ENCODE measurements at places on chromosomes 1 and 21.
A peak's percentile ranks its signal among the peaks of the same experiment; 100 is the strongest.

GRCh38 chr1:227917081-227917950, 30.4 kb downstream of the WNT9A start:
- peak; percentile 72 for DNase-seq

DNA sequence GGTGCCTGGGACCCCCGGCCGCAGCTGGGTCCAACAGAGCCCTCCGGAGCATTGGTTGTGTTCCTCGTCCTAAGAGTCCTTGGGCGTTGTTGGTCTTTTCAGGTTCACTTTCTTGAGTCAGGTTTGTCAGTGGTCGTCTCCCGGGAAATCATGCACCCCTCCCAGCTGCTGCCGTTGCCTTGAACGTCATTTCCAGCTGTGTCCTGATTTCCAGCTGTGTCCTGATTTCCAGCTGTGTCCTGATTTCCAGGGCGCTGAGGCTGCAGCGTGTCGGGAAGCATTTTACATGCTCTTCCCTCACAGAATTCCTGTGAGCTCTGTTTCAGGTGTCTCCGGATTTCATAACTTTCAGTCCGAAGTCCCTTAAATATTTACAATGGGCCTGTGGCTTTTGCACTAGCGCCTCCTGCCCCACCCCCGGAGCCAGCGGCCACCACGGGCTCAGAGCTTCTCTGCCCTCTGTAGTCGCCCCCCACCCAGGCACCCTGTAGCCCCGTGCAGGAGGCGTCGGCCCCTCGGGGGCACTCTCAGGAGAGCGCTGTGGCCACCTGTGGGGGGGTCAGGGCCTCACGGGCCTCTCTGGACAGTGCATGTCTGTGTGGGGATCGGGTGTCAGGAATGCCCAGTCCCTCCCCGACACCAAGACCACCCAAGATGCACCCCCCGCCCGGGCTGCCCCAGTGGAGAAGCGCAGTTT, 66.7 kb downstream of the COL18A1 start:
- no peak for DNase-seq

GRCh38 chr21:39776589-39776988, 31.6 kb downstream of the IGSF5 start:
- no peak for DNase-seq

GRCh38 chr1:82927753-82928152, 1071.2 kb downstream of the TTLL7 start:
- no peak for DNase-seq

DNA sequence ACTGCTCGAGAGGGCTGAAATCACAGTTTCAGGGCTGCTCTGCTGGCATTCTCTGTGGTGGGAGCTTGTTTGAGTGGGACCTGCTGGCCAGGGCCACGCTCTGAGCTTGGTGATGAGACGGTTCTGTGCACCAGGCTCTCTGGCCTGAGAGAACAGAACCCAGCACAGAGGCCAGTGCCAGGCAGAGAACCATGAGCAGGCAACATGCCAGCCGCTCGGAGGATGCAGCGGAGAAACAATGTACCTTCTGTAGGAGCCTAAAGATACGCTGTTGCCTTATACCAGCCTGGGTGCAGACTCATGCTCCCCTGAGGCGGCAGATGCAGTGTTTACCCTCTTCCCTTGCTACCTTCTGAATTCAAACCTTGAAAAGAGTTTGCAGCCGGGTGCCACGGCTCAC, 10.0 kb downstream of the C2CD2 start:
- peak; percentile 11 for DNase-seq

DNA sequence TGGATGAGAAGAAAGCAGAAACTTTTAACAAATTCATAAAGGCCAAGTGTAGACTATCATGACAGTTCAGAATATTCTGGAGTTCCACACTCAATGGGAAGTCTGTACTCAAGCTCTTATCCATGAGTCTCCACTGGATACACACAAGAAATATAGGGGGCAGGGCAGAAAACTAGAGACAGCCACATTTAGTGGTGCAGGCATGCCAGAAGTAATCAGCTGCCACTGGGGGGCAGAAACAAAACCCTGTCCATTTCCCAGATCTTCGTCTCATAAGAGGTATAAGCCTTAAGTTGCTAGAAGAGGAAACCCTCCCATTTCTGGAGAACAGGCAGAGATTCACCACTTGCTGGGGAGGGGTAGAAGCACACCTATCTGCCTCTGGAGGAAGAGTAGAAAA, 166.8 kb upstream of the GALNT2 start:
- no peak for DNase-seq

GRCh38 chr1:236760480-236760879, 34.6 kb upstream of the MTR start:
- no peak for DNase-seq

- no peak for DNase-seq
These were observed 6.8 kb downstream of the GPR161 start for GRCh38 chr1:168129933-168130332.

GRCh38 chr1:26994020-26994786, 711 bp downstream of the TRNP1 start:
- DNase-seq, result peak; percentile 75

GRCh38 chr21:41894511-41894910, 15.4 kb upstream of the PRDM15 start:
- DNase-seq, result no peak

- no peak for DNase-seq
These were observed 3.6 kb upstream of the HHAT start for GRCh38 chr1:210325026-210325670.

GRCh38 chr1:5685446-5686040, 306.7 kb downstream of the NPHP4 start:
- DNase-seq, result no peak

DNA sequence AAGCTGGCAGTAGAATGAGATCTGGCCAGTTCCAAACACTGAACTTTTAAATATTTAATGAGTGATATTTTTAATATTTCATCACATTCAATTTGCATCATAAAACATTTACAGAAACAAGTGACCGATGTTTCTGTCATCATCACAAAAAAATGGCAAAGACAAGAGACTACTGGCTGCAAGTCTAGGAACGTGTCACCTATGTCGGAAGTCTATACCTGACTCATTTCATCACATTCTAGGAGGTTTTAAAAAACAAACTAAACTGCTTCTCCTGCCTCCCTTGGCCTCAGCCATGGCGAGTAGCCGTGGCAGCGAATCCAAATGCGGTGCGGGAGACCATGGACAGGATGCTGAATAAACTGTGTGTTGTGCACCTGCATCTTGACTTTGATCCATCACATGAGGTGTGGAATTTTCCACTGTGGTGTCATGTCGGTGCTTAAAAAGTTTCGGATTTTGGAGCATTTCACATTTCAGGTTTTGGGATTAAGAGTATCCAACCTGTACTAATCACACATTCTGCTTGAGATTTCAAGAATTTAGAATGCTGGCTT, 43.1 kb downstream of the CLSTN1 start:
- DNase-seq, result no peak

DNA sequence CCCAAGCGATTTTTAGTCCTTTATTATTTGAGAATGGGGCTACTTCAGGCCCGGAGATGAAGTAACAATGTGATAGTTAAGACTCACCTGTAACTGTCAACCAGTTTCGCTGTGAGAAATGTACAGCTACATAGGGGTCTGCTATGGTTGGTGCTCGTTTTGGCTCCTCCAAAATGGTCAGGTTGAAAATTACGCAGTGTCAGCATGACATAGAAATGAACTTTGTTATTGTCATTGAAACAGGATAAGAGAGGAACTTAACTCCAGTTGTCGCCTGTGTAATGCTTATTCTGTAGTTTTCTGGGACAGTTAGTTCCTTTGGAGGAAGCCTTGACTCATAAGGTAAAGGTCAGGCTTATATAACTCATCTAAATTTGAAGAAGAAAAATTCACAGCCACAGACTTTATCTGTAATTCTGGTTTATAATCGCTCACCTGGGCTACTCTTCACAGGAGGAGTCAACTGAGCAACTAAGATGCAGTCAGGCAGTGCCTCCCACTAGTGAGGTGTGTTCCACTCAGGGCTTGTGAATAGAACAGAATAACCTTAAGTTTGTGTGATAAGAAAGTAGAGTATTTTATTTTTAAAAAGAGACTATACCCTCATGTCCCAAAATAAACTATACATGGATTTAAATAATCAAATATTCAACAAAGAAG, 130.9 kb downstream of the CD247 start:
- no peak for DNase-seq

- DNase-seq, result no peak
These were observed 209.0 kb downstream of the DPYD start for GRCh38 chr1:97711858-97712257.

- no peak for DNase-seq
These were observed 111.9 kb upstream of the SLC44A3 start for GRCh38 chr1:94708299-94708685.

- no peak for DNase-seq
These were observed 61.8 kb downstream of the ITPKB start for GRCh38 chr1:226677027-226678020.

GRCh38 chr1:224922404-224923164, 6.9 kb upstream of the DNAH14 start:
- DNase-seq, result peak; percentile 73

DNA sequence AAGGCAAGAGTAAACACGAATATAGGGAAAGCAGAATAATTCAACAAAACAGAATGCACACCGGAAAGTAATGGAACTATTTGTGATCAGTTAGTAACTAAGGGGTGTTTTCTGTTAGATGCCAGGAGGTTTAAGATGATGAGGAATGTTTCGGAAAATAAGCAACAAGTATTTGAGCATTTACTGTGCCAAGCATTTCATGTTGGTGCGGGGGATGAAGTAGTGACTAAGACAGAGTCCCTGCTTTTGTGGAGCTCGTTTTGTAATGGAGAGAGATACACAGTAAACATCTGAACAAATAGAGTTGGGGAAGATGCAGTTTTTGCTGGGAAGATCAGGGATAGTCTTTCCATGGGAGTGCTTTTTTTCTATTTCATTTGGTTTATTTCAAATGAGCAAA, 78.7 kb downstream of the DYRK1A start:
- no peak for DNase-seq

DNA sequence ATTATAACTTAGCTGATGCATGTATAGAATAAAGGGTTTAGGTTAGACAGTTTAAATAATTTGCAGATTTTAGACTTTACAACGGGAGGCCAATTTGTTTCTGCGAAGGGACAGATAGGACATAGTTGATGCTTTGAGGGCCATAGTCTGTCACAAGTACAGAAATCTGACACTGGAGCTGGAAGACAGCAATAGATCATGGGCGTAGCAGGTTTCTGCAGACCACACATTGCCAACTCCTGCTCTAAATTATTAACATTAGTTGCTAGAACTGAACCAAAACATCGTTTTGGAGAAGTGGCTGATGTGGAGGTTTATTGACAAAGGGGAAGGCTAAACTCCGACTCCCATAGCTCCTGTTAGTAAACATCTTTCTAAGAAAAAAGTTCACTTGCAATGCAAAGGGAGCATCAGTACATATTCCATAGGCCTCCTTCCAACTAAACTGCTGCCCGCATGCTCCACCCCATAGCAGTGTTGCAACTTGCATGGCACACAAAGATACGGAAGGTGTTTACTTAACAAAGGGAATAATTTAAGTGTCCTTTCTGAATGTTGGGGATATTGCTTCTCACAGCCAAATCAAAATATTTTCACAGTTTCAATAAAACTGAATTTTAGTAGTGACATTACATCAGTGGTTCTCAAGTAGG, 862.0 kb upstream of the CXADR start:
- DNase-seq, result no peak

DNA sequence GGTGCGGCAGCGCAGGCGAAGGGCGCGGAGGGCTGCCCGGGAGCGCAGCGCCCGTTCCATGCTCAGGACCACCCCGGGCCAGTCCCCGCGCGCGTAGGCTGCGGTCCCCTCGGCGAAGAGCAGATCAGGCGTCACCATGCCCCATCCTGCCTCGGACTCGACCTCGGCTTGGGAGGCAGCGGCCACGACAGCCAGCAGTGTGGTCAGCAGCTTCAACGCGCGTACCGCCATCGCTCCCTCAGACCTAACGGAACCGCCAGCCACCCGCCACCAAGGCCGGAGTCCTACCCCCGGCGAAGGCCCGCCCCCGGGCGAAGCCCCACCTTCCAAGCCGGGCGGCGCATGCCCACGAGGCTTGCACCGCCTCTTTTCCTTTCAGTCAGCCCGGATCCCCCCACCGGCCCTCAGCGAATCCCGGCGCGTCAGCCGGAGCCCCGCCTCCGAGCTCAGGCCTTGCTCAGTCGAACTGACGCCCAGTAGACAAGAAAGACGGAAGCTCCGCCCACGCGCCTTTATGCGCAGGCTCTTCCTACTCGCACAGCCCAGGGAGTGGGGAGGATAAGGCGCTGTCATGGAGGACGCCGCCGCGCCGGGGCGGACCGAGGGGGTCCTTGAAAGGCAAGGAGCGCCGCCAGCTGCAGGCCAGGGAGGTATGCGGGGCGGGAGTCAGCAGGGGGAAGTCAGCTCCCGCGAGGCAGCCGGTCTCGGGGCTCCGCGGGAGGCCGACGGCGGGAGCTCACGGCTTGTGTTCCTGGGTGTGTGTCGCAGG, at the start of the genes C1orf50 and P3H1:
Gene C1orf50 (plus strand): TSS at position 509 of the 769 bp plus-strand sequence. CDS start 63 bp downstream, at position 572.
Gene P3H1 (minus strand): TSS at position 288 of the 769 bp plus-strand sequence. CDS start 57 bp downstream, at position 231.
- DNase-seq, result peak; percentile 99

GRCh38 chr1:15717418-15718125, 18.5 kb upstream of the SLC25A34 start:
- DNase-seq, result no peak

- no peak for DNase-seq
These were observed 150.7 kb downstream of the BACH1 start for GRCh38 chr21:29449306-29449950.

GRCh38 chr1:180358649-180359048, 128.6 kb downstream of the LHX4 start:
- no peak for DNase-seq

GRCh38 chr1:29984862-29985605, 738.4 kb downstream of the MATN1 start:
- DNase-seq, result no peak

GRCh38 chr1:176531036-176531435, 68.1 kb downstream of the PAPPA2 start:
- no peak for DNase-seq

DNA sequence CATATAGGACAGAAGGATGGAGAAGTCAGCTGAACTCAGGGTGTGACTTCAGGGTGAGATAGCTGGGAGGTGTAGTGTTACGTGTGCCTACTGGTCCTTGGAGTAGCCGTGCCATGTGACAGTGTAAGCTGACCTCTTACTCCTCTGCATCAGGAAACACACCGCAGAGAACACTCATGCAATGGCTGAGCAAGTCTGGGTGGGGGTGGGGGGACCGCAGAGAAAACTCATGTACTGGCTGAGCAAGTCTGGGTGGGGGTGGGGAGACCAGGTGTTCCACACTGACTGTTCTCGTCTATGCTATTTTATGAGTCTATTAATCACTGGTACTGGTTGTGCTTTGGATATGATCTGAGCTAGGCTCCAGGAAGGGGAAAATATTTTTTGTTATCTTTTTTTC, 233.1 kb downstream of the PAPPA2 start:
- DNase-seq, result peak; percentile 8

DNA sequence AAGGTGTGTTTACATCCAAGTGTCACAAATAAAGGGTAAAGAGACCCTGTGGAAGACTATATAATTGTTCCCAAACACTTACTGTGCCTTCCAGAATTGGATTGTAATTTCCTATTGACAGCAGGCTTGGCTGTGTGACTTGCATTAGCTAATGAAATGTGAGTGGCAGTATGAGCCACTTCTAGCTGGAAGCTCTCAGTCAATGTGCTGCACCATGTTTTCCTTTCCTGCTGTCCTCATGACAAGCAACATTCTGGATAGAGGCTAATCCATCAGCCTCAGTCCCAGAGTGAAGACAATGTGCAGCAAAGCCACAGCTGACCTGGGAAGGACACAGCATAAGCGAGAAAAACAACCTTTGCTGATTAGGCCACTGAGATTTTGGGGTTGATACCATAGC, 5.9 kb upstream of the FOXJ3 start:
- no peak for DNase-seq
